GM10248 (cell line): ENCODE measurements at places on chromosomes 7 and 10.
A peak's percentile ranks its signal among the peaks of the same experiment; 100 is the strongest.

- no peak for DNase-seq
Observed at GRCh38 chr10:76469675-76470074, 1038.3 kb downstream of the LRMDA start.

GRCh38 chr7:155408651-155409586 lies 49.0 kb upstream of the EN2 start:
- no peak for DNase-seq

- DNase-seq, result no peak
Observed at GRCh38 chr7:38492010-38492409, 139.2 kb downstream of the AMPH start.

- no peak for DNase-seq
Observed at GRCh38 chr7:94940241-94940640, 32.8 kb downstream of the PPP1R9A start.

DNA sequence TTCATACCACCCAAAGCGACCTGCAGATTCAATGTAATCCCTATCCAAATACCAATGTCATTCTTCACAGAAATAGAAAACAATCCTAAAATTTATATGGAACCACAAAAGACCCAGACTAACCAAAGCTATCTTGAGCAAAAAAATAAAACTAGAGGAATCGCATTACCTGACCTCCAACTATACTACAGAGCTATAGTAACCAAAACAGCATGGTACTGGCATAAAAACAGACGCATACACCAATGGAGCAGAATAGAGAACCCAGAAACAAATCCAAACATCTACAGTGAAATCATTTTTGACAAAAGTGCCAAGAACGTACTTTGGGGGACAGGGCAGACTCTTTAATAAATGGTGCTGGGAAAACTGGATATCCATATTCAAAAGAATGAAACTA lies 16.9 kb upstream of the CUL1 start:
- DNase-seq, result no peak

DNA sequence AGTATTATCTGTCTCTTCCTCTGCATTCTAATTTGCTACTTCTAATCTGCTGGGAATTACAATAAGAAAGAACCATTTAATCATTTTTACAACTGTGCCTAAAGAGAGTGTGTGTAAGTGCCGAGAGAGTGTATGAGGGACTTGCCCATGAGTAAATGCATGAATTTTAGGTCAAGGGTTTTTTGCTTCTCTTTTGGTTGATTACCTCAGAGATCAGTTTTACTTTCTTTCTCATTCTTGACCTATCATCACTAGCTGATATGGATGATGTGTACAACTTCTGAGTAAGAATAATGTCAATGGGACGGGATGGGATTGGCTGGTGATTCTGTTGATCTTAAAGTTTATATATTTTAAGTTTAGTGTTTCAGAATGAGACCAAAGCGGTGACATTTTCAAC lies 47.8 kb downstream of the IKZF1 start:
- peak; percentile 81 for DNase-seq

DNA sequence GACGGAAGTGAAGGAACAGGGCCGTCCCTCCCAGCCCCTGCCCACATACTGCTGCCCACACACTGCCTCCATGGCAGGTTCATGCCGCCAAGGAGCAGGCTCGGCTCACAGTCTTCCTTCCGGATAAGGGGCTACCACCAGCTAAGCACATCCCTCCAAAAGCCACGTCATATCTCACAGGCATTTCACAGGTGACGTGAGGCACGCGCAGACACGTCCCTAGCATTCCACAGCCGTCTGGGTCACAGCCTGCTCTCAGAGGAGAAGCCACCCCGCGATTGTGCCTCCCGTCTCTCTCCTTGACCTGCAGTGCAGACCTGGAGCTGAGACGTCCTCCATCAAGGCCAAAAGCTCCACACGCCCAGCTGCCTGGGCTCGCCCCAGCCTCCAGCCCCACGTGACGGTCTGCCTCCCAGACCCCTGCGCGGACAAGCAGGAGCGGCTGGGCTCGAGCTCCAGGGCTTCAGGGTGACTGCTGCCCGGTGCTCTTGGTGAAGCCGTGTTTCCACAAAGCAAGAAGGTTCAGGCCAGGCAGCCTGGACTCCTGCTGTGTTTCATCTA lies 114.0 kb downstream of the MAD1L1 start:
- no peak for DNase-seq
